ENCODE measurements at places on chromosomes 1 and 21.

DNA sequence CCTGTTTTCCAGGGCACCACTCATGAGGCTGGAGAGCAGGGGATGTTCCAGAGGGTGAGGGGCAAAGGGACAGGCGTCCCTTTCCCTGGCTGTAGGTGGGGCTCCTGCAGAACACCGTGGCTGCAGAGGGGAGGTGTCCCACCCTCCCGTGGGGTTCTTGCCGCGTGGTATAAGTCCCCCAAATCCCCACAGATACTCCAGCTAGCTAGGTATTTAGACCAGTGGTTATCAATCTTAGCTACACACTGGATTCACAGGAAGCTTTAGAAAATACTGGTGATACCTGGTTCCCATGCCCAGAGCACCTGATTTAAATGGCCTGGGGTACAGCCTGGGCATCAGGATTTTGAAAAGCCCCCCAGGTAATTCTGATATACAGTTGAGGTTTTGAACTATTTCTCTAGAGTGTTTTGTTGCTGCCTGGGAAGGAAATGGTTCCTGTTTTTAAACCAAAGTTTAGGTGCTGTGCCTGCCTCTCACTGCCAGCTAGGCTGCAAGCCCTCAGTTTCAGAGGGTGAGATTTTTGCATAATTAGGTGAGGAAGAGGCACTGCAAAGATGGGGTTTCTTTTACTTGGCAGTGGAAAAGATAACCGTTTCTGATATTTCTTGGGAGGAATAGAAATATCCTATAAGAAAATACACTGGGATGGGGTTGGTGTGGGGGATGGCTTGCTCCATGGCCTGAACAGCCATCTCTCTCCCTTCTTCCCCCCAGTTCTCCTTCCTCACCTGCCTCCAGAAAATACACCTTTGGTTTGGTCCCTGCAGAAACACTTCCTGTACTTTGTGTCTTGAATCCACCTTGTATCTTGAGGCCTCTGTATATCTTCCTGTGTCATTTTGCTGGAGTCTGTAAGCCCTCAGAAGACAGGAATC, 51.7 kb downstream of the RASSF5 start:
- DNase-seq: no peak

DNA sequence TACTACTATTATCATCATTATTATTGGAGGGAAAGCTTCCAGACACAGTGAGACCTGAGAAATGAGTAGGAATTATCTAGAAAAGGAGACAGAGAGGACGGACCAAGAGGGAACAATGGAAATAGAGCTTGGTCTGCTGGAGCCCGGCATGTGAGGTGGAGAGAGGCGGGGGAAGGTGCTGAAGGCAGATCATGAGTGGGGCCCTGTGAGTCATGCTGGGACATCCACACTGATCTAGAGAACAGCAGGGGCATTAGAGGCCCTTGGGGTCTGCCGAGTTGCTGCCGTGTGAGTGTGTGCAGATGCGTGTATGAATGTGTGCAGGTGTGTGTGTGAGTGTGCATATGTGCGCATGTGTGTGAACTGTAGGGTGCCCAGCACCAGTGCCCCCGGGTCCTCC, 65.7 kb downstream of the TMCO4 start:
- no peak for DNase-seq

DNA sequence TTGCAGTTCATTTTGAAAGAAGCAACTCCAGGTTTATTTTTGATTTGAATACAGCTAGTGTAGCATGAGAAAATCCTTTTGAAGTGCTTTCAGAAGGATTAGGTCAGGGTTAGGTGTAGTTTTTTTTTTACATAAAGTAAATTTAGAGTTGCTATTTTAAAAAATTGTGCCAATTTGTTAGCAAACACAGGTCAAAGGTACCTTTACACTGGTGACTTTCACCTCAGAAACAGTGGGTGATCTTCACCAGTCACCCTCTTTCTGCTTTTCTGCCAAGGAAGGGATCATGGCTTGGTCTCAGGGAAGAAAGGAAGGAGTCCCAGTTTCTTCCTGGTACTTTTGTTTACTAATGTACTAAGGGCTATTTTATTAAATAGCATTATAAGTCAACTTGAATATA, 111.5 kb downstream of the SDCCAG8 start:
- DNase-seq: no peak

- DNase-seq: no peak
Observed at GRCh38 chr1:32353886-32354570, 8.3 kb downstream of the FAM229A start.

- DNase-seq: no peak
Observed at GRCh38 chr1:43722810-43723209, 15.5 kb downstream of the ST3GAL3 start.
